ENCODE measurements at places on chromosomes 7 and 10.

GRCh38 chr7:69599286-69599954 lies 1.1 kb downstream of the AUTS2 start:
- DNase-seq = no peak

GRCh38 chr7:141676618-141677017 lies 25.3 kb downstream of the DENND11 start:
- no peak for DNase-seq

- DNase-seq = no peak
These were observed 214.5 kb downstream of the NSUN6 start for GRCh38 chr10:18436902-18437301.

- DNase-seq = no peak
These were observed 1.3 kb upstream of the ITPRIP start for GRCh38 chr10:104339469-104340110.

GRCh38 chr10:79346012-79346340 lies 1.3 kb upstream of the PPIF start:
- no peak for DNase-seq

- no peak for DNase-seq
These were observed 51.1 kb upstream of the KCNIP2 start for GRCh38 chr10:101894742-101895141.

Measured in AG09319 (cell line).